Renal cortical epithelial cell (primary cell): ENCODE measurements at places on chromosomes 1 and 21. TPM values are rescaled to one million over a fixed set of nuclear protein-coding genes. Genes with fewer than 3 reads are reported as not detected.

- DNase-seq: no peak
Measured at GRCh38 chr1:192256674-192257334, 60.0 kb upstream of the RGS21 start.

SAMD11 gene
- total RNA-seq: 0.87 and 20.1 TPM in 2 replicates

FCRL1 gene
- total RNA-seq: not detected in 2 replicates

NPR1 gene
- 1.7 and 39.5 TPM in 2 replicates for total RNA-seq

GRCh38 chr1:172766462-172766861, 107.6 kb downstream of the FASLG start:
- no peak for DNase-seq

SRRM1 gene
- 23.4 and 45.6 TPM in 2 replicates for total RNA-seq

TMEM269 gene
- total RNA-seq: not detected in 2 replicates

DNA sequence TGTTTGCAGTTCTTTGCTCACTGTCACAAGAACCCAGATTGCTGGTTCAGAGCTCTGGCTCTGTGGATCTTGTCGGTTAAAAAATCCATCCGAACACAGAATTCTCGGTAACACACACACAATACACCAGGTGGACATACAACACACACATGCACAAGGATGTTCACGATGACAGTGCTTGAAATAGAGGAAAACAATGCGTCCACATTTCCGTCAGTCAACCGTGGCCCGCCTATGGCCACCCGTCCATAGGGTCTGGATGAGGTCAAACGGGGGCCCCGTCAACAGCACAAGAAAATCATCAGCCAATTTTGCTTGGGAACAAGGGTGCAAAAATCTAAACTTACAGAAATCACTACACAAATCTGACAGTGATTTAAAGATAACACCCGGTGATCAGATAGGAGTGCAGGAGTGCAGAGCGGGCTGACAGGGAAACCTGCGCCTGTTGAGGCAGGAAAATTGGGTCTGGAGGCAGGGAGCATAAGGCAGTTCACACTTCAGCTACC, 50.4 kb upstream of the SLC19A1 start:
- DNase-seq: no peak

DNA sequence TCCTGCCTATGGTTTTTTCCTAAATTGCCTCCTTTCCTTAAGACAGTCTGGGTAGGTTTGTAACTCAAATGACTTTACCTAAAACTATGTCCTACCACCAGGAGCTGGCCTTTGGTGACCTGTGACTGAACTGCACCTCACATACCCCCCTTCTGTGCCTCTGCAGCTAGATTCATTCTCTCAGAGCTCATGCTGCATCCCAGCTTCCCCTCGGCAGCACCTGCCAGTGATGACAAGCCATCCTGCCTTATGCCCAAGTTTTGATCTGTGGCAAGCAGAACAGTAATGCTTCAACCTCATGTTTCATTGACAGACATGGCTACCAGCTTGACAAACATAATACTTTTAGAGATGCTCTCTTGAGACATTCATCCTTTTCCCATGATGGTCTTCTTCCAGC, 141.9 kb downstream of the TSEN15 start:
- DNase-seq: no peak

DNA sequence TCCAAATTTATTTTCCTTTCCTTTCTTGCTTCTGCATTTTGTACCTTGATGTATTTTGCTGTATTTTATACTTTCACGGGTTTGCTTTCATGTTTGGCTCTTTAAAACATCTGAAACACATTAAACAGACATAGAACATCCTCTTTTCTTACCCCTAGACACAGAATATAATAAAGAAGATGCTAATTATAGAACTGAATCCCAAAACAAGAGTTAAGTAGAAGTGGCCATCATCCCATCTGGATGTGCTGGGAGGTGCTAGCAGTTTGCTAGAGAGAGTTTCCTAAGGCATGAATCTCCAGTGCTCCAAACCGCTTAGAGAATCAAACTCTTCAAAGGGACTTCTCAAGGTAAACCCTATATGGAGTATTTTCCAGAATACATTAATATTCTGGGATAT, 53.9 kb upstream of the GNG12 start:
- DNase-seq: no peak

DNA sequence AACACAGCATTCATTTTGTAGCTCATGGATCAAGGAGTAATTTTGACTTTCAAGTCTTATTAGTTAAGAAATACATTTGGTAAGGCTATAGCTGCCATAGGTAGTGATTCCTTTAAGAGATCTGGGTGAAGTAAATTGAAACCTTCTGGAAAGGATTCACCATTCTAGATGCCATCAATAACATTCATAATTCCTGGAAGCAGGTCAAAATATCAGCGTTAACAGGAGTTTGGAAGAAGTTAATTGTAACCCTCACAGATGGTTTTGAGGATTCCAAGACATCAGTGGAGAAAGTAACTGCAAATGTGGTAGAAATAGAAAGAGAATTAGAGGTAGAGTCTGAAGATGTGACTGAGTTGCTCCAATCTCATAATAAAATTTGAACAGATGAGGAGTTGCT, 216.6 kb downstream of the GREM2 start:
- DNase-seq: no peak

KIRREL1 gene
- total RNA-seq: 161 and 297 TPM in 2 replicates

- no peak for DNase-seq
Measured at GRCh38 chr1:24363994-24364393, 44.8 kb downstream of the GRHL3 start.
